ENCODE measurements at places on chromosomes 5 and 9. TPM values are rescaled to one million over a fixed set of nuclear protein-coding genes. Genes with fewer than 3 reads are reported as not detected.

The NRARP gene
- 9.7 TPM for polyA plus RNA-seq

The ADAMTS12 gene
- 13.5 TPM for polyA plus RNA-seq

The FAT2 gene
- polyA plus RNA-seq, result 13.1 TPM

The RPL35 gene
- 745 TPM for polyA plus RNA-seq

The FOXD1 gene
- polyA plus RNA-seq, result 7.1 TPM

The CD14 gene
- polyA plus RNA-seq, result 10.6 TPM

The MEIKIN gene
- polyA plus RNA-seq, result not detected

The HARS1 gene
- 67.5 TPM for polyA plus RNA-seq

The SPATA31C1 gene
- polyA plus RNA-seq, result 0.62 TPM

The NIPAL4 gene
- polyA plus RNA-seq, result 0.67 TPM

The OSTF1 gene
- polyA plus RNA-seq, result 21.7 TPM

The SLC26A2 gene
- polyA plus RNA-seq, result 16.8 TPM

The GMCL2 gene
- polyA plus RNA-seq, result not detected

The TMEM8B gene
- 31.1 TPM for polyA plus RNA-seq

The NAIP gene
- polyA plus RNA-seq, result 37.5 TPM

The TMOD1 gene
- 1.9 TPM for polyA plus RNA-seq

The SCGB3A2 gene
- not detected for polyA plus RNA-seq

The PCDHB13 gene
- 6.9 TPM for polyA plus RNA-seq

The SLC36A3 gene
- not detected for polyA plus RNA-seq

The ELOVL7 gene
- 21.9 TPM for polyA plus RNA-seq

The KIF4B gene
- 0.29 TPM for polyA plus RNA-seq

The SLCO6A1 gene
- 0.24 TPM for polyA plus RNA-seq

The MARCHF11 gene
- polyA plus RNA-seq, result 4.5 TPM

The PCDHB16 gene
- polyA plus RNA-seq, result 7.4 TPM

The PHF24 gene
- polyA plus RNA-seq, result 0.13 TPM

The FCN1 gene
- polyA plus RNA-seq, result 3.6 TPM
